Spleen (tissue), 13 donors: ENCODE measurements at places on chromosomes 5 and 9.

- DNase-seq = no peak
Measured at GRCh38 chr9:125176636-125177035, 13.0 kb downstream of the PPP6C start.

DNA sequence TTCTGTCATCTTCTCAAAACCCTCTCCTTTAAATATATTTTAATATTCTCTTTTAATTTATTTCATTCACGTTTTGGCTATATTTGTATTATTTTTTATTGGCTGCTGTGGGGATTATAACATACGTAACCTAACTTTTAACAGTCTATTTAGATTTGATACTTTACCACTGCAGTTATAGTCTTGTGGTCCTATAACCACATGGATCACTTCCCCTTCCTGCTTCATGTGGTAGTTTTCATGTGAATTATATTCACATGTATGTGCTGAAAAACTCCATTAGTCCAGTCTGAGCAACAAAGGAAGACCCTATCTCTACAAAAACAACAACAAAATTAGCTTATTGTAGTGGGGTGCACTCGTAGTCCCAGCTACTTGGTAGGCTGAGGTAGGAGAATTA is 34.3 kb downstream of the CENPP start:
- DNase-seq = no peak

- no peak for DNase-seq
Measured at GRCh38 chr5:15515229-15515628, 15.2 kb downstream of the FBXL7 start.

DNA sequence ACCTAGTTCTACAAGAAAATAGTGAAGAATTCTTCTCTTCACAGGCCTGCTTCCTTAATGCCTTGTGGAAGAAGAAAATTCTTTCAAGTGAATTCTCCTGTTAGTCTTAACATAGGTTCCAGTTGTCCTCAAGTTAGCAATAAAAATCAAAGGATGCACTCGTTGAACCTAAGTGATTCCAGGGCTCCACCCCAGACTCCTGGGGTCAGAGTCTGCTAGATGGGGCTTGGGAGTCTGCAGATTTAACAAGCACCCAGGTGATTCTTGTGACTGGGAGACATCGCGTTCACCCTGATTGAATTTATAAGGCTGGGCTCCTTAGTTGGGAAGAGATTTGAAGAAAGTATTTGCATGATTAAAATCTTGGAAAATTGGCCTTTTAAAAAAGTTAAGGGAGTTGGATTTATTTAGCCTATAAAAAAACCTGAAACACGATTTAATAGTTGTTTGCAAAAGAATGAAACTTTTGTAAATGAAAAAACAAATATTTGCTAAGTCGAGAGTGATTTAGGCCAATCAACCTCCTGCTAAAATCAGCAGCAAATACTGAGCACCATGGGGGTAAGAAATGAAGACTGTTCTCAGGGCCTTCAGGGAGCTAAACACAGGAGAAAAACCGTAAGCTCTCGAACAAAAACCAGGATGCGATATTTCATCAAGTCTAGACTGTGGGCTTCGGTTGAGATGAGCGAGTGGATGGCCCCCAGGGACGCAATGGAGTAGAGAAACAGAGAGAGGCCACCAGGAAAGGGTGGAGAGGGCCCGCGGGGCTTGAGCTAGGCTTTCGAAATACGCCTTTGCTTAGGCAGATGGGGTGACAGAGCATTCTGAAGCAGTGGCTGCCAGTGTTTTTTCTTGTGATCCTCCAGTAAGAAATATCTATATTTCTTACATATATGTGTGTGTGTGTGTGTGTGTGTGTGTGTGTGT is 86.9 kb upstream of the TTC23L start:
- no peak for DNase-seq

DNA sequence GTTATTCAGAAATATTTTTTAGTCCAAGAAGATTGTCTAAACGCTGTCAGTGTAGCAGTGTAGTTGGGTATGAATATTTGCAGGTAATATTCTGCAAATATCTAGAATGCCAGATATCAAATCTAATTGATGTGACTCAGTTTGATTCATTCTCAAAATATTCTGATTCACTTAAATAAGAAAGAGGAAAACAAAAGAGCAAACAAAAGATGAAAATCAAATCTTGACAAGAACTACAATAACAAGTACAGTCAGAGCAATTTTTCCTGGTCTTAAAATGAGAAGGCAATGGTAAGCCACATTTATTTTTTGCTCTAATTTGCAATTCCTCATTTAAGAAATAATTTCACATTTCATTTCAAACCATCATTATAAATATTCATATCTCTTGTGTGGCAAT is 36.0 kb downstream of the MRPS30 start:
- no peak for DNase-seq

DNA sequence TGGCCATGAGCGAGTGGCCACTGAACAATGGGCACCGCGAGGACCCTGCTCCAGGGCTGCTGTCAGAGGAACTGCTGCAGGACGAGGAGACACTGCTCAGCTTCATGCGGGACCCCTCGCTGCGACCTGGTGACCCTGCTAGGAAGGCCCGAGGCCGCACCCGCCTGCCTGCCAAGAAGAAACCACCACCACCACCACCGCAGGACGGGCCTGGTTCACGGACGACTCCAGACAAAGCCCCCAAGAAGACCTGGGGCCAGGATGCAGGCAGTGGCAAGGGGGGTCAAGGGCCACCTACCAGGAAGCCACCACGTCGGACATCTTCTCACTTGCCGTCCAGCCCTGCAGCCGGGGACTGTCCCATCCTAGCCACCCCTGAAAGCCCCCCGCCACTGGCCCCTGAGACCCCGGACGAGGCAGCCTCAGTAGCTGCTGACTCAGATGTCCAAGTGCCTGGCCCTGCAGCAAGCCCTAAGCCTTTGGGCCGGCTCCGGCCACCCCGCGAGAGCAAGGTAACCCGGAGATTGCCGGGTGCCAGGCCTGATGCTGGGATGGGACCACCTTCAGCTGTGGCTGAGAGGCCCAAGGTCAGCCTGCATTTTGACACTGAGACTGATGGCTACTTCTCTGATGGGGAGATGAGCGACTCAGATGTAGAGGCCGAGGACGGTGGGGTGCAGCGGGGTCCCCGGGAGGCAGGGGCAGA is 53.3 kb downstream of the JADE2 start:
- DNase-seq = peak; percentile 73

DNA sequence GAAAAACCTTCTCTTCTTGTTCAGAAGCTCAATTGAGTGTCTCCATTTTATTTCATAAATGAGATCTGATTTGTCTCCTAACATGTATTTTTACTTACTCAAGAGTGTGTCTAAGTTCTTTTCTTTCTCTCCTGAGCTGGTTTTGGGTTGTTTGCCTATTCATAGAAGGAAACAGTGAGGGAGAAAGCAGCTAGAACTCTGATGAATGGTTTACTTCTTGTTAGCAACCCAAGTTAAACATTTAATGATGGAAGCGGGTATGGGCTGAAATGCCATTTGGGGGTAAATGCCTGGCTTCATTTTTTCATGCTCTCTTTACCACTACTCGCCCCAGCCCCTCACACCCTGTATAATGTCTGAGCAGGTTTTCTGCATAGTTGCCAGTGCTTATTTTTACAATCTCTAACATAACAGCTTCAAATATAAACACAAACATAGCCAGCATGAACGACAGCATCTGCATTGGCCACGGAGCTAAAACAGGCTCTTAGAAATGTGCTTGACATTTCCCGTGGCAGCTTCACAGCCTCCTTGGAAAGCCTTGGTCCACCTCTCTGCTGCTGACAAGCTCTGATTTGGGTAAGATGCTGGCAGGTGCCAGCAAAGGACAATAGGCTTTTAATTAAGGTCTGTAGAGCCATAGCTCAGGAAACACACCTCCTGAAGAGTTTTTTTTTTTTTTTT is 321.1 kb downstream of the ARHGEF28 start:
- no peak for DNase-seq

- DNase-seq = no peak
Measured at GRCh38 chr9:4371108-4371507, 71.2 kb upstream of the GLIS3 start.

DNA sequence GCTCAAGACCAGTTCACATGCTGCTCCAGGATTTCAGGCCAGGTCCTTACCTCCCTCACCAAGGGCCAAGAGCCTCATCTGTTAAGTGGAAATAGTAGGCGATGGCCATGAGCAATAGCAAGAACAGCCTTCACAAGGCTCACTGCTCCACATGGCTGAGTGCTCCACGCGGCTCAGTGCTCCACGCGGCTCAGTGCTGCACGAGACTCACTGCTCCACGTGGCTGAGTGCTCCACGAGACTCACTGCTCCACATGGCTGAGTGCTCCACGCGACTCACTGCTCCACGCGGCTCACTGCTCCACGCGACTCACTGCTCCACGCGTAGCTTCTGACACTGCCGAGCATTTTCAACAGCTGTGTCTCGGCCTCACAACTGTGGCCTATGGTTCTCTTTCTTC is 36.4 kb upstream of the ADAMTS2 start:
- DNase-seq = no peak

DNA sequence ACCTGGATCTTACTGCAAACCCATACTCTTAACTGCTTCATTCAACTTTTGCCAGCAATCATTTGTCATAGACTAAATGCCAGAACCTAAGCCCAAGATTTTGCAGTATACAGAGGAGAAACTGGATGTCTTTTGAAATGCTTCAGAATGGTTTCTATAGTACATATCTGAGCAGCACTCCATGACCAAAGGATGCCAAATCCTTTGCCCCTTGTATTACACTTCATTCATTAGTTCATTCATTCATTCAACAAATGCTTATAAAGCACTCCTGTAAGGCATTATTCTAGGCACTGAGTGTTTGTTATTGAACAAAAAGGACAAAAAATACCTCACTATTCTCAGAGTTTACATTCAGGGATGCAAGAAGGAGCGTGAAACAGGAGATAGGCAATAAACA is 119.9 kb downstream of the SLC1A3 start:
- no peak for DNase-seq

- no peak for DNase-seq
Measured at GRCh38 chr9:11713077-11713476, 980.1 kb upstream of the TYRP1 start.

- no peak for DNase-seq
Measured at GRCh38 chr5:42005561-42006153, 80.6 kb downstream of the FBXO4 start.

DNA sequence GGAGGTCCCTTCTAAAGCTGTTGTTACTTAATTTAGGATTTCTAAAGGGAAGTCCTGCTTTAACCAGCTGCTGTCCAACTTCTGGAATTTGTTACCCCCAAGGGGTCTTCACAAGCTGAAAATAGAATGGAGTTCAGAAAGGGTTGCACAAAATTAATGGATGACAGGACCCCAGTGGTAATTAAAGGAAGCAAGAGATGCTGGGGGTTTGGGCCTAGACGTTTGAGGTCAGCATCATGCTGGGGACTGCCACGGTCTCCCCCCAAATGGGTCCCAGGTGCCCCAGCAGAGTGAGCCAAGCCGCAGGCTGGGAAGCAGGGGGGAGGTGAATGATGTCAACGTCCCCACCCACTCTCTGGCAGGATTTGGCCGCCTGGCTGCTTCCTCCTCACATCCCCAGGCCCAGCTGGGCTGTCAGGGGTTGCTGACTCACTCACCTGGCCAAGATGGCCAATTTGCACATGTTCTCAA is 97.5 kb upstream of the ARAP3 start:
- no peak for DNase-seq

DNA sequence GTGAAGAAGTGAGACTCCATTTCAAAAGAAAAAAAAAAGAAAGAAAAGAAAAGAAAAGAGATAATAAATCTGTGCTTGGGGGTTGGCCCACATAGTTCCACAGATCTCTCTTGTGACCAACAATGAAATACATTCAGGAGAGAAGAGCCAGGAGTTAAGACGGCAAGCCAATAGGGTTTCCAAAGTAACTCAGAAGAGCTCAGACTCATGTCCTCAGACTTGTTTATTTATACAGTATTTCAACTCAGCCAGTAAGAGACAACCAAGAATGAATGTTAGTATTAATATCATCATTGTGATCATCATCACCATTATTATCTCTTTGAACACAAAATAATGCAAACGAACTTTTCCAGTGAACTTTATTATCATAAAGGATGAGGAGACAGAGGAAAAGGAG is 140.2 kb downstream of the GLIS3 start:
- no peak for DNase-seq

DNA sequence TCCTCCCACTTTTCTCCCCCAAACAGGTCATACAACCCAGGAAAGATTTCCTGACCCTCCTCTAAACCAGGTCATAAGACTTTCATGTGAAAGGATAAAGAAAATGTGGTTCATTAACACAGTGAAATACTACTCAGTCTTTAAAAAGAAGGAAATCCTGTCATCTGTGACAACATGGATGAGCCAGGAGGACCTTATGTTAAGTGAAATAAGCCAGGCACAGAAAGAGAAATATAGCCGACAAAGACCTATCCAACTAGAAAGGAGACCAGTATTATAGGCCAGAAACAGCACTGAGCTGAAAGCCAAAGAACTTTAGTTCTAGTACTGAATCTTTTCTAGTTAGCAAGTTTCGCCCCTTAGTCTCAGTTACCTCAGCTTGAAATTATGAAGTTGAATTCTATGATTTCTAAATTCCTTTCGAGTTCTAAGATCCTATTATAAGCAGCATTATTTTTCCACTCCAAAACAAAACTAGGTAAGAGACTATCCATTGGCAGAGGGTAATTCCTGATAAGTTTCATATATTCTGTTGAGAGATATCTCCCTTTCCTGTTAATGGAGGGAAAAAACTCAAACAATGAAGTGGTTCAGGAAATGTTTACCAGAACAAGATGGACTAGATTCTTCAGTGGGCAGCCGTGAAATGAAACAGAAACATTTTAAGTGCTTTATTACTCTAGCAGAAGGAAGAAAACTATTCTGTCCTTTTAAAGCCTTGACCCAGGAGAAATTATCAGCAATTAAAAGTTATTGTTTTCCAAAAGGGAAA is 42.5 kb downstream of the GNA14 start:
- no peak for DNase-seq

- DNase-seq = no peak
Measured at GRCh38 chr9:102225841-102226441, 487.5 kb upstream of the GRIN3A start.

DNA sequence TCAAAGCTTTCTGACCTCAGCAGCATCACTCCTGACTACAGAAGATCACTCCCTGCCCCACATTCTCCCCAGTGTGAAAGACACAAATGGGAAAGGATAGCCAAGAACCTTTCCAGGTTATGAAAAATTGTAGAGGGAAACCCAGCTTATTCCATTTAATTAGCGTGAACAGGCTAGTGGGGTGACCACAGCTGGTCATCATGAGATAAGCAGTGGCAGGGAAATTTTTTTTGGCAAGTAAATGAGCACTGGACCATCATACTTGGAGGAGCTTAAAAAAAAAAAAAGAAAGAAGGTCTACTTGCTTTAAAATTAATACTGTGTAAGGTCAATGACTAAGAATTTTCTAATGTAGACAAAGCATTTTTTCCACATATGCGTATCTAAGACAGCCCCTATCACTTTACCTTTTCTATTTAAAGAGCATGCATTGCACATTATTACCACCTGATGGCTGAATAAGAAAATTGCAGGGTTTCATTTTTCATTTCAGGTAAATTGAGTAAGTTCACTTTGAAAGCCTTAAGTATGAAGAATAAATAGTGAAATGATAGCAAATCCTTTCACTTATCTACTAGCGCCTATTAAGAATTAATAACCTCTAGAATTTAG is 123.6 kb downstream of the ELAVL2 start:
- no peak for DNase-seq

GRCh38 chr5:166382031-166382430 is 1909.4 kb upstream of the WWC1 start:
- DNase-seq = no peak
